ENCODE measurements at places on chromosomes 13 and 19.
A peak's percentile ranks its signal among the peaks of the same experiment; 100 is the strongest.

- no peak for DNase-seq
Measured at GRCh38 chr13:29961036-29961670, 110.7 kb upstream of the UBL3 start.

- peak; percentile 51 for DNase-seq
Measured at GRCh38 chr19:40165362-40165937, 25.8 kb upstream of the MAP3K10 start.

DNA sequence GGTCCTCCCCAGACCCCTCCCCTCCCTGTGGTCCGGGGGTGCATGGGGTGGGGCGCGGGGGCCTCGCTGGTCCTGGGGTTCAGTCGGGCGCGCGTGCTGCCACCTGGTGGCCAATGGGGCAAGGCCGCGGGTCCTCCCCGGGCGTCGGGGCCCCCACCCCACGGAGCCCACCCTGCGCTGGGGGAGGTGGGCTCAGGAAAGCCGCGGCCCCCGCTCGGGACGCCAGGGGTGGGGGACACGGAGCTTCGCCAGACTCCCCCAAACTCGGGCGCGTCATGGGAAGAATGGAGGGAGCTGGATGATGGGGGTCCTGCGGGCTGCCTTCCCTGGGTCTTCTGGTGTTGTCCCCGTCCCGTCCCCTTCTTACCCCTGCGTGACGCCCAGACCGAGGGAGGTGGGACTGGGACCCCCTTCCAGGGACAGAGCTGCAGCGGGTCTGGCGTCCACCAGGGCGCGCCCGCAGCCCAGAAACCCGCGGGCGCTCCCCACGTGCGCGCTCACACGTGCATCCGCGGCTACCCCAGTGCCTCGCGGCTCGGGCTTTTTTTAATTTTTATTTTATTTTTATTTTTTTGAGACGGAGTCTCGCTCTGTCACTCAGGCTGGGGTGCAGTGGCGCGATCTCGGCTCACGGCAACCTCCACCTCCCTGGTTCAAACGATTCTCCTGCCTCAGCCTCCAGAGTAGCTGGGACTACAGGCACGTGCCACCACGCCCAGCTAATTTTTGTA is 19.8 kb upstream of the TCF3 start:
- no peak for DNase-seq

DNA sequence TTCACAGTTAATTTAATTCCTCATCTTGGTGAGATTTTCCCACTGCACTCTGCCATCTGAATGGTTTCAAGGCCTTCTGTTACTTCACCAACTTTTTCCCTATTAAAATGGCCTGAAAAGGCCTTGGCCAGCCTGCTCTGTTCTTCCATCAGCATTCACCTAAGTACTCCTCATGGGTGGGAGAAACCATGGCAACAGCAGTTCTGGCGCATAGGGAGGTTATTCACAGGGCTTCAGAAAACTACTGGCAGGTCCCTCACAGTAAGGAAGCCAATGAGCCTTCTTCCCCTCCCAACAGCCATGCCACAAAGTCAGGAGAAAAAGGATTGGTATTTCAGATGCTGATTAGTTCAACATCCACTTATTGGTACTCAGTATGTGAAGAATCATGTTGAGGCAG is 17.2 kb upstream of the GJB2 start:
- no peak for DNase-seq

- no peak for DNase-seq
Measured at GRCh38 chr19:7676854-7677253, at the start of gene MCEMP1. Gene MCEMP1, plus strand, starts transcription at chr19:7677090. Its CDS starts 31 bp downstream, at chr19:7677121.

DNA sequence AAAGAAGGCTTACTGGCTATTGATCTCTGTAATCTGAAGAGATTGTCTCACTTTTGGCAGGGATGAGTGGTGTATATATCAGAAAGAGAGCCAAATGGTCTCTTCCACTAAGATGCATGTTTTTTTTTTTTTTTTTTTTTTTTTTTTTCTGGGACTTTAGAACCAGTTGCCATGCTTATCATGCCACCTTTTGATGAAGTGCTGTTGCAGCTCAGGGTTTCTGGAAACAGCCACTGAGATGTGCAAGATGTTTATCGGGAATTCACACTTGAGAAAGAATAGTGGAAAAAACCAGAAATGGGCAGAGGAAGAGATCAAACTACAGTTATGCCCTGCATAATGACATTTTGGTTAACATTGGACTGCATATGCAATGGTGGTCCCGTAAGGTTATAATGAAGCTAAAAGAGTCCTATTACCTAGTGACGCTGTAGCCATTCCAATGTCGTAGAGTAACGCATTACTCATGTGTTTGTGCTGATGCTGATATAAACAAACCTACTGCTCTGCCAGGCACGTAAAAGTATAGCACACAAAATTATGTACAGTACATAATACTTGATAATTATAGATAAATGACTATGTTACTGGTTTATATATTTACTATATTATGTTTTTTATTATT is 121.0 kb downstream of the KLF5 start:
- no peak for DNase-seq

DNA sequence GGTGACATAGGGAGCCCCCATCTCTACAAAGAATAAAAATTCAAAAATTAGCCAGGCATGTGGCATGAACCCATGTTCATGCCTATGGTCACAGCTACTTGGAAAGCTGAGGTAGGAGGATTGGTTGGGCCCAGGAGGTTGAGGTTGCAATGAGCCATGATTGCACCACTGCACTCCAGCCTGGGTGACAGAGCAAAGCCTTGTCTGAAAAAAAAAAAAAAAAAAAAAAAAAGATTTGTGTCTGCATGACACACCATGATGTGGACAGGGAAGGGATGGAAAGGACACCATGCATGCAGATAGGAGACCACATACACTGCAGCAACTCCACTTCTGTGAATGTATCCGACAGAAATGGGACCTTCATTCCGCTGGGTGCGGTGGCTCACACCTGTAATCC is 34.0 kb upstream of the HOMER3 start:
- DNase-seq = no peak

DNA sequence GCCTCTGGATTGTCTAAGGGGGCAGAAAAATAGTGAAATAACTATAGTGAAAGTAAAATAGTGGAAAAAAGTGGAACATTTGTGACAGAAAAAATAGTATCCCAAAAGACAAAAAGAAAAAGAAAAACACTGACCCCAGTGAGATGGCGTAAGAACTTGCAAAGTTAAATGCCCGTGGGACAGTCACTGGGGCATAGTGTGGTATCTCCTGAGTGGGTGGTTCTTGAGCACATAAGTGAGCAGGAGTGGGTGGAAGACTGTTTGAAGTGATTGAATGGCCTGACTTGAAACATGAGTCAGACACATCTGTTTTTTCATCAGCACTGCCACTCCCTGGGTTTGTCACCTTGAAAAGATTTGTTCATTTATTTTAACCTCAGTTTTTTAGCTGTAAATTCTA is 2.5 kb downstream of the ZNF430 start:
- DNase-seq = no peak

GRCh38 chr19:40190891-40191835 is at the start of gene MAP3K10:
Gene MAP3K10, plus strand, starts transcription at chr19:40191426. Its CDS starts 606 bp downstream, at chr19:40192032.
- DNase-seq = peak; percentile 58

- no peak for DNase-seq
Measured at GRCh38 chr13:41241626-41242025, 21.8 kb downstream of the MTRF1 start.

DNA sequence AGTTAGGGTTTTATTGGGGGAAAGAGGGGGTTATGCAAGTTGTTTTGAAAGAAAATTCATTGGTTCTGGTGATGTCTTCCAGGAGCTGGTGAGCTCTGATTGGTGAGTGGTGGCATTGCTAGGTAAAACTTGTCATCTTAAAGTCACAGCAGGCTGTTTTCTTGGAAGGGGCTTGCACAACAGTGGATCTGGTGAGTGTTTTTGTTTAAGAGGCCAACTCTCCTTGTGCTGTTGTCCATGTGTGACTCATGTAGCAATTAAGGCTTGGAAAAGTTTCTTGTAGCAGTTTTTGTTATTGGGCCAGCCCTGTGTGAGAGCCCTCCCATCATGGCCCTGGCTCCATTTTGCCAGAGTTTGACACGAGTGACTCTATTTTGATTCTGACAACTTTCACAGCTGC is 109.4 kb downstream of the RFC3 start:
- no peak for DNase-seq

GRCh38 chr13:97043302-97043701 is 49.0 kb upstream of the OXGR1 start:
- no peak for DNase-seq

DNA sequence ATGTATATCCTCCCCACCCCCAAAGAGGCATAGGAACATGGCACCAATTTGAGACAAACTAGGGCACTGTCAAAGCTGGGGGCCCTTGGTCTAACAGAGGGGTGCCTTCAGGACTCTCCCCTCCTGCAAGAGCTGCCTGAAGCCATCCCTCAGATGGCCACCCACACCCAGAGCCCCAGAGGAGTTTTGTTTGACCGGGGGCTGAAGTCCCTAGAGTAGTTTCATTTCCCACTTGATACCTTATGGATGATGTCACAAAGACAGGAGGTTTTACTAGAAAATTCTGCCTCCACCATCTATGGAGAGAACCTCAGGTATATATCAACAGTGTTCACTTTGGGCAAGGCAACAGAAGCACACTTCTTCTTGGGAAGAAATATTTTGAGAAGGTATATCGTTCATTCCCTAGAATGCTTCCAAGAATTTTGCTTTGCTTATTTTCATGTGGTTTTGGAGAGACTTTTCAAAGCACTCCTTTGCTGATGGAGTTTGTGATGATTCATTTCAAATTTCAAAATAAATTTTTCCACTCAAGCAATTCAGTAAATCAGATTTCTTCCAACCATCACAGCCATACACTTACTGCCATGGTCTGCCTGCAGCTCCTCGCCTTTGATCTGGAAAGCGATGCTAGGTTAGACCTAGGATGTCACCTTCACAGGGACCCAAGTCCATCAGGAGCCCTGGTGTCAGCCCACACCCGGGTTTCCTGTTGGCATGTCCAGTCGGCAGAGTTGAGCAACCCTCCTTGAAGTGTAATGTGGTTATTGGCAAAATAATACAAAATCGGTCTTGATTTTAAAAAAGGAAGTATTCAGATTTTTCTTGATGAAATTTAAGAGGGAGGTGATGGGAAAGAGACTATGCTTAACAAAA is 207.0 kb downstream of the SHISA2 start:
- no peak for DNase-seq

DNA sequence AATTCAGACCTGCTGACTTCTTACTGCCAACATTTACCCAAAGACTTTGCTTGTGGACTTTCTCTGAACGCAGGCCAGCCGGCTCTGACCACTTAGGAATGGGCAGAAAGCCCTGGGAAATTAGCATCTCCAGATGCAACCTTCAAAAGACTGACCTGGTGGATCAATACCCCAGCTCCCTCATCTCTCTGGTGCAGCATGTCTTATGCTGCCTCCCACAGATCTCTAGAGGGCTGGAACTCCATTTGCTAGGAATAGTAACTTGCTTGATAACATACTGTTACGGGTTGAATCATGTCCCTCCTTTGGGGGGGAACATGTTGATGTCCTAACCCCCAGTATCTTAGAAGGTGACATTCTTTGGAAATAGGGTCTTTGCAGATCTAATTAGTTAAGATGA is 12.9 kb upstream of the SLC25A41 start:
- DNase-seq = no peak

GRCh38 chr13:102678339-102679107 is 16.3 kb downstream of the METTL21C start:
- no peak for DNase-seq

DNA sequence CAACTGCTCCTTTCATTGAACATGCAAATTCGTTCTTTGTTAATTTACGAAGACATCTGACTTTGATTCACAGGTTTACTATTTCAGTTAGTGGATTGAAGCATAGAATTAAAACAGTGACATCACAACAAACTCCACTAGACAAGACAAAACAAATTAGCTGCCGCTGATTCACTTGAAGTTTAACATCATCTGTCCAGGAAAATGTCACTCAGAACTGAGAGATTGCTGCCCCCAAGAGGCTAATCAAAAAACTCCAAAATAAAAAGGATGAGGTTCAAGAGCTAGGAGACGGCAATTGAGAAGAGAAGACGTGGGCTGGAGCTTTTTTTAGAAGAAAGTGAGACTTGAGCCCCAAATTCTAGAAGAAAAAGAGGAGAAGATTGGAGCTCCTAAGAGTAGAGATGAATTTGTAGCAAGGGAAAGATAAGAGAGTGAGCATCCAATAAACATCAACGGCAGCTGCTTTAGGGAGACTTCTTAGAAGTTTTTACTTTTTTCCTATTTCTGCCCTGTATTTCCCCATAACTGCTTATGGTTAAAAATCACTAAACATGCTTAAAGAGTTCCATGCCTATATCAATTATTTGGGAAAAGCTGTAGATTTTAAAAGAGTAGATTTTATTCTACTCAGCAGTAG is 40.8 kb upstream of the TPP2 start:
- DNase-seq = no peak

- DNase-seq = no peak
Measured at GRCh38 chr19:410243-410781, 1.4 kb upstream of the C2CD4C start.

- no peak for DNase-seq
Measured at GRCh38 chr13:52992110-52992509, 36.5 kb upstream of the OLFM4 start.

GRCh38 chr13:44768239-44768638 is 192.1 kb upstream of the TSC22D1 start:
- DNase-seq = no peak

GRCh38 chr13:75635828-75636435 is at the start of gene LMO7:
Gene LMO7, plus strand, starts transcription at chr13:75636330. Its CDS starts 328 bp downstream, at chr13:75636658.
- DNase-seq = peak; percentile 24

DNA sequence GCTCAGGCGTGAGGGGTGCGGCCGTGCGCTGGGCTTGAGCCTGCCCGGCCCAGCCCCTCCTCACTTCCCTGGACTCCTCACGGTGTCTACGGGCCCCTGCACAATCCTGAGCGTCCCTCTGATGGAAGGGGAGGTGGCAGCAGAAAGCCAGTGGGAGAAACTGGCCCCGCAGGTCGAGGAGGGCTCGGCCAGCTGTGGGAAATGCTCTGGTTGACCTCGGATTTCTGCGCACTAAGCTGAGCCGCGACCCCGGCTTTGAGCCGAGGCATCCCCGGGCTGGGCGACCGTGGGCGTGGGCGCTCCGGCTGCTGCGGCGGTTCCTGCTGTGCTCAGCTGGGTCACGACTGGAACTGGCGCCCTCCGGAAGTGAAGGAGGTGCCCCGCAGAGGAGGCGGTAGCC is 70.1 kb downstream of the ZNF208 start:
- DNase-seq = no peak

DNA sequence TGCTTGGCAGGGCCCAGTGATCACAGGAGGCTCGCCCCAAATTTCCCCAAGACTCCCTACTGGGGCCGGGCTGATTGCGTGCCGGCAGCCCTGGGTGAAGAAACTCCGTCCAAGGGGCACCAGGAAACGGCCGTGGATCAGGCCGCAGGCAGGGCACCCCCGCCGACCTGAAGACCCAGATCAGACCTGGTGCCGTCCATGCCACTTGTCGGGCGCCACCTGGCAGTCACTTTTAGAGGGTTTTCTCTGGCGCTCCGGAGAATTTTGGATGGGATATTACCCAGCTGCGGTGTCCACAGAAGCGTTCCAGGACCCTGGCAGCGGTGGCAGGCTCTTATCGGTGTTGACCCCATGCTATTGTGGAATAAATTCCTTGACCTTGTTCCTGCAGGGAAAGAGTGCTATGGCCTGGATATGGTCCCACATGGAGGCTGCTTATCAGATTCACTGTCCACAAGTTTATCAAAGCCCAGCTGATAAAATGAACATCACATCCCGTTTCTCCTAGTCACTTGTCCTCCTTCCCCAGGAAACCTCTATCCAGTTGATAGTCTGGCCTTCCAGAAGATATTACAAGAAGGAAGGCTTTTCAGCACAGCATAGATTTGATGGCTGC is 38.2 kb downstream of the IGFL2 start:
- DNase-seq = no peak

Measured in central memory CD8-positive, alpha-beta T cell (primary cell).